ENCODE measurements at places on chromosomes 1 and 21.
A peak's percentile ranks its signal among the peaks of the same experiment; 100 is the strongest.

DNA sequence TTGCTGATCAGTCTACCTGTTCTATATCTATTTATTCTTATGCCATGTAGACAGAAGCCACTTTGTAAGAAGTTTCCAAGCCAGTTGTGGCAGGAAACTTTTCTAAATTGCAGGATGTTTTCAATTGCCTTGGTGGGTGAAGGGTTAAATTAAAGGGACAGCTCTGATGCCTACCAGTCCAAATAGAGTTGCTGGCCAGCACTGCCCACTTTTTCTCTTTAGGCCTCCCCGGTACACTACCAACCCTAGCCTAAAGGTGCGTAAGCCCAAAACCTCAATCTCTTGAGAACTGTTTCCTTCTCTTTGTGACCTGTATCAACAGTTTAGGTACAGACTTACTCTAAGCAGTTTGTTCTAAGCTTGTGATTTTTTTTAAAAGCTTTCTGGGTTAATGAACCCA, 15.5 kb downstream of the SUSD4 start:
- DNase-seq = no peak

GRCh38 chr1:110033421-110033820, 1.0 kb upstream of the STRIP1 start:
- DNase-seq = no peak

DNA sequence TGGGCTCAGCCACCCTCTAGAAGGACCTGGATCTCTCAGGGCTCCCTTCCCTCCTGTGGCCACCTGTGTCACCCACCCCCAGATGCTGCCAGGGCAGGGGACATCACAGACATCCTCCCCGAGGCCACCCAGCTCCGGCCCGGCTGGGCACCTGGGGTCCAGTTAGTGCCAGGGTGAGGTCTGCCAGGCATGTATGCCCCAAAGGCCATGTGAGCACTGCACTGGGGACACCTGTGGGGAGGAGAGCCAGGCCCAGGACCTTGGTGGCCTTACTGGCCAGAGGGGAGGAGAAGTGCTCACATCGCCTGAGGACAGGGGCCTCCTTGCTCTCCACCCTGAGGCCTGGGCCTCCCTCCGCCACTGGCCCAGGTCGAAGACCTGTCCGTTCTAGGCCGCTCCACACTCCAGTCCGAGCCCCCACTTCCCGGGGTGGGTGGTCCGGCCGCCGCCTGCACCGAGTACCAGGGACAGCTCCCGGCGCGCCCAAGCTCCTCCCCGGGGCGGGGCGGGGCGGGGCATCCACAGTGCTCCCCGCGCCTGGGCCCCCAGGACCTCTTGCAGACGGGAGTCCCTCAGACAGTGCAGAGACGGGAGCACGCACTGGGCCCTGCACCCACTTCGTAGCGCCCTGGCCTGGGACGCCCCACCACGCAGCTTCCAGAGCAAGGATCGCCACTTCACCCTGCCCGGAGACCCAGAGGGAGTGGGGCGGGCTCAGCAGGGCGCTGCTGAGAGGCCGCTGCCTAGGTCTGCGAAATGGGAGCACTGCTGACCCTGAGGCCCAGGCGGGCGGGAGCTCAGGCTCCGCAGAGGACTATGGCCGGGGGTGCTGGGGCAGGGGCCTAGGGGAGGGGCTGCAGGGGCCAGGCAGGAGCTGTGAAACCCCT, 34.3 kb upstream of the CCDC27 start:
- DNase-seq = no peak

GRCh38 chr1:68340951-68341350, 108.6 kb upstream of the WLS start:
- DNase-seq = no peak

DNA sequence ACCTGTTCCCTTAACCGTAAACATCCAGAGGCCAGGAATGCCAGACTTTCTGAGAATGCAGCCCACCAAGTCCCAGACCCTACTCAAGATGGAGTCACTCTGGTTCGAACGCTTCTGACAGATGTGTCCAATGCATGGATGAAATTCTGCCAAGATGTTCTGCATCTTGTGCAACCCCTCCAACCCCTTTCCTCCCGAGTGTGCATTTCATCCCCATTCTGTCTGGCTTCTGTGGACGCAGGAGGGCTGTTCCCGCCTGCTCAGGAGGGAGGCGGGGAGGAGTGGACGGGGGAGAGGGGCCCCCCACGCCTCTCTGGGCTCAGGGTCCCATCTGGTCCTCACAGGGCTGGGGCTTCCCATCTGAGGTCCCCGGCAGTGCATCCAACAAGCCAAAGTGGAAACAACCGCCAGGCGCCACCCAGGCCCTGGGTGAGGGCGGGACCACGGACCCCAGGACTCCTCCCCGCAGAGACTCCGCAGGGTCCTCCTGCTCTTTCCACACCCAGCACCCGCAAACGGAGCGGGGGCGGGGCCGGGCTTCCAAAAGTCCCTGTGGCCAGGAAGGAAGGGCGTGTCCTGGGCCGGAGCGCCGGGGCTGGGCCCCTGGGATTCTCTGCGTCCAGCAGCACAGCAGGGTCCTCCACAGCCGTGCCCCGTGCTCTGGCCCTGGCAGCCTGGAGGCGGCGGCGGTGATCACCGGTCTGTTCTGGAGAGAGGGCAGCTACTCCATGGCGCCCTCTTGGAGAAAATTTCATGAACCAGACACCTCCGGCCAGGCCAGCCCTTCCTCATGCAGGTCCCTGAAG, 27.8 kb upstream of the SUMO3 start:
- DNase-seq = peak; percentile 87

DNA sequence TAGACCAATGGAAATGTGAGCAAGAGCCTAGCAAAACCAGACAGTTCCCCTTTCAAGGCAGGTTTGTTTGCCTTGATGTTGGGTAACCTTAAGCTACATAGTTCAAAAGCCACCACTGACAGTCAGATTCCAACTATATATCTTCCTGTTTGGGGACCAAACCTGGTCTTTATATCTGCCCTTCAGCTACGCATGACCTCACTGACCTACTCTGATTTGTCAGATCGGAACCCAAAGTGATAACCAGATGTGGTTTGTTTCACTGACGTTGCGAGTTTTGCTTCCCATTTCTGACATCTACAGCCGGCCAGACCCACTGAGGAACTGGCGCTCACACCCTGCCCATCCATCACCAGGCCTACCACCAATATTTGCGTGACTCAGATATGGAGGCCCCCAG, 361.1 kb upstream of the CHRM3 start:
- DNase-seq = no peak

DNA sequence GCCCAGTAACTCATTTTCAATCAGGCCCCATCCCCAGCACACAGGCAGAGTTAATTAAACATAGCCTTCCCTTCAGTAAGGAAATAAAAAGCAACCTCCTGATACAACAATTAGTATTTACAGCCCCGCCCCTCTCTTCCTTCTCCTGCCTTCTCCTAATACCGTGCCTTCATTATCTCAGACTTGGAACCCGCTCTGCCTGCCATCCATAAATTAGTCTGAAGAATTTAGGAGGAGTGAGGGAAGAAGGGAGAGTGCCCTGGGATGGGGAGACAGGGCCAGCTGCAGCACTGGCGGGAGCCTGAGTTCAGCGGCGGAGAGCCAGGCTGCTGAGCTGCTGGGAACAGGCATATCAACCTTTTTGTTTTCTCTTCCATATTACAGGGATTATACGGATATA, 172.8 kb downstream of the ACTL8 start:
- no peak for DNase-seq

- no peak for DNase-seq
Measured at GRCh38 chr21:17612023-17612564, 607 bp downstream of the BTG3 start.

GRCh38 chr1:206496131-206496793, 11.1 kb upstream of the RASSF5 start:
- DNase-seq = no peak

DNA sequence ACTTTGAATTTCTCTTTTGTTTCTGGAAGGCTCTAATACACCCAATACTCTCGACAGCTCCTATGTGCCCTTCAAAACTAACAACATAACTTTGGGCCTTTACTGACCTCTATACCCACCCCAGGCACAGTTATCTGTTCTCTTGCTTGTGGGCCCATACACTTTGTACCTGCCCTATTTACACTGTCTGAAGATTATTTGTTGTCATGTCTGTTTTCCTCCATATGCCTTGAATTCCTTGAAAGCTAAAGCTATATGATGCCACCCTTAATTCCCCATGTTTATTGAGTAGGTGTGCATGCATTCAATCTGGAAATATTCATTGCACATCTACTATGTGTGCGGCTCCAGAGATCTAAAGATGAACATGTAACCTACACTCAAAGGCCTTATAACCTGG, 267.6 kb downstream of the PLPP3 start:
- no peak for DNase-seq

DNA sequence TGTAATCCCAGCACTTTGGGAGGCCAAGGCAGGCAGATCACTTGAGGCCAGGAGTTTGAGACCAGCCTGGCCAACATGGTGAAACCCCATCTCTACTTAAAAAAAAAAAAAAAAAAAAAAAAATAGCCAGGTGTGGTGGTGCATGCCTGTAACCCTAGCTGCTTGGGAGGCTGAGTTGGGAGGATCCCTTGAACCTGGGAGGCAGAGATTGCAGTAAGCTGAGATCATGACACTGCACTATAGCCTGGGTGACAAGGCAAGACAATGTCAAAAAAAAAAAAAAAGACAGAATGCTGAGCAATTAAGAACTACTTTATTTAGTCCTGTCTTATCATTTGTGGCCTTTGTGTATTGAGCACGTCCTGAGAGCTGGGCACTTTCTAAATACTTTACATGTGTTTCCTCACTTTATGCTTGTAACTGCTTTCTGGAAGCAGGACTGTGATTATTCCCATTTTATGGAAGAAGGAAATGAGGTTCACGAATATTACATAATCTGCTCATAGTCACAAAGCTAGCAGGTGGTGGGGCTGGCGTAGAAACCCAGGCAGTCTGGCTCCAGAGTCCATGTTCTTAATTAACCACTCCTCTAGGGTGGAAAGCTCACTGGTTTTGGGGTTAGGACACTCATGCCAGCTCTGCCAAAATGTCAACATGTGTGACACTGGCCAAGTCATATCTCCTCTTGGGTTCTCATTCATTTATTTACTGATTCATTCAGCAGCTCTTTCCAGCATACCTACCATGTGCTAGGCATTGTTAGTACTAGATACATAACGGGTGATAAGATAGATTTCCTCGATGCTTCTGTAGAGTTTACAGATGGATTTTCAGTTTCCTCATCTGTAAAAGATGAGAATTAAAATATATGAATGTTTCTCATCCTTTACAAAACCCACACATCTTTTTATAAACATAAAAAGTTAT, 57.7 kb downstream of the DDR2 start:
- no peak for DNase-seq

All from GM19239 (cell line).